Effector memory CD8-positive, alpha-beta T cell (primary cell): ENCODE measurements at places on chromosomes 7 and 10.

- H3K36me3 ChIP-seq = no peaks in the 10 kb centered on the region
- DNase-seq = no peak
- H3K27ac ChIP-seq = no peak overlapping the region
- H3K4me3 ChIP-seq = no peak overlapping the region
Observed at GRCh38 chr7:38007096-38007495, 86.7 kb downstream of the EPDR1 start.

DNA sequence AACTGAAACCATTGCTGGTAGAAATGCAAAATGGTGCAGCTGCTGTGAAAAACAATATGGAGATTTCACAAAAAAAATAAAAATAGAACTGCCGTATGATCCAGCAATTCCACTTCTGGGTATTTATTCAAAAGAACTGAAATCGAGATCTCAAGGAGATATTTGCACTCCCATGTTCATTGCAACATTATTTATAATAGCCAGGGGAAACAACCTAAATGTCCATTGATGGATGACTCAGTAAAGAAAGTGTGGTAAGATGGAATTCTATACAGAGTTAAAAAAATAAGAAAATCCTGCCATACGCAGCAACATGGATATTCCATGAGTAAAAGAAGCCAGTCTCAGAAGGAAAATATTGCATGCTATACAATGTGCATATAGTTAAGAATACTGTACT, 290.6 kb upstream of the GHITM start:
- H3K4me3 ChIP-seq = no peak overlapping the region
- H3K36me3 ChIP-seq = no peaks in the 10 kb centered on the region
- no peak overlapping the region for H3K27ac ChIP-seq

GRCh38 chr7:37220664-37221063, 228.0 kb downstream of the ELMO1 start:
- H3K36me3 ChIP-seq = peaks cover 39% of the 10 kb centered on the region
- no peak for DNase-seq
- no peak overlapping the region for H3K4me3 ChIP-seq
- no peak overlapping the region for H3K27ac ChIP-seq
- no peaks in the 10 kb centered on the region for H3K27me3 ChIP-seq
- H3K4me1 ChIP-seq = peaks cover 3% of the 10 kb centered on the region

- peak overlapping the region; percentile 92 for H3K27ac ChIP-seq
- H3K36me3 ChIP-seq = peaks cover 9% of the 10 kb centered on the region
- H3K4me3 ChIP-seq = peak overlapping the region; percentile 33
- no peak for DNase-seq
Observed at GRCh38 chr10:17512341-17513001, 58.1 kb upstream of the ST8SIA6 start.

DNA sequence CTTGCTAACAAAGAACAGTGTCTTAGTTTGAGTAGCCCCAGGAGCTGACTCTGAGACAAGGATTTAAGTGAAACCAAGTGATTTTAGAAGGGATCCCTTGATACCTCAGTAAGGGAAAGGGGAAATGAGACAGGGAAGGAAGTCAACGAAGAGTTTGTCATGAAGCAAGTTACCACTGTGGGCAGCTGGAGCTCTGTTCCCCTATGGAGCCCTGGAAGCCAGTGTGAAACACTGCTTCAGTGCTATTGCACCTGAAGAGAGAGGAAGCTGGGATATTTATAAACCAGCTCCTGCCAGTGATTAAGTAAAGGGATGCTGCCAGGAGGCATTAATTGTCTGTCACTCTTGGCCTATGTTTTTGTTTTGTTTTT, 58.9 kb upstream of the WAPL start:
- H3K4me3 ChIP-seq = no peak overlapping the region
- no peak for DNase-seq
- no peaks in the 10 kb centered on the region for H3K4me1 ChIP-seq
- no peaks in the 10 kb centered on the region for H3K36me3 ChIP-seq

GRCh38 chr7:48803250-48803649, 121.1 kb upstream of the CDC14C start:
- DNase-seq = no peak
- no peaks in the 10 kb centered on the region for H3K4me1 ChIP-seq
- H3K27me3 ChIP-seq = no peaks in the 10 kb centered on the region
- H3K4me3 ChIP-seq = no peak overlapping the region

DNA sequence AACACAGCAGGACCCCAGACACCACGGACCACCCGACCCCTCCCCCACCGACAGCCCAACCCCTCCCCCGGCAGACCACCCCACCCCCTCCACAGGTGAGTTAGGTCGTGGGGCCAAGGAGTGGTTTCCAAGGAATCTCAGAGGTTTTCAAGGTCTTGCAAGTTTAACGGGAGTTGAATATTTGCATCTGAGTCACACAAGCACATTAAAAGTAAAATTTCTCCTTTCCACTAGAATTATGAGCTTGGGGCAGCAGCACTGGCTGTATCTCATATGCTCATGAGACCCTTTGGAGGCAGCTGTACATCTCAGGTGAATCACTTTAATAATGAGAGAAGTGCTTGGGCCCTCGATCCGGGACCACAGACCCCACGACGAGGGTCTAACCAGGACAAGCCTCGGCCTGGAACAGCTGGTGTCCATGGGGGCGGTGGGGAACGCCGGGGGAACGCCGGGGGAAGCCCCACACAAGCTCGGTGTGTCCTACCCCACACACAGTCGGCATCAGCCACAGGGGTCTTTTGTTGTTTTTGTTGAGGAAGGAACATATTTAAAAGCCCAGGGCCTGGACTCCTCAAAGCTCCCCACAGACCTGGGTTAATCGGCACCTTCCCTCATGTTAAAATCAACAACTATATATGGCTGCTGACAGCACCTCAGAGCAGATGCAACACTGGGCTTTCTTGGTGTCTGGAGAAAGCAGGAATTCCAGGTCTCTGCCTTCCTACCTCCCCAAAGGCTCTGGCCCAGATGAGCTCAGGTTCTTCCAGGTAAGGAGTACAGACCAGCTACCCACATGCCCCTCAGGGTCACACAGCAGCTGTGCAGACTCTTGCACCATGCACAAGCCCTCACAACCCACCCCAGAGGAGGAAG, 130.3 kb downstream of the DIP2C start:
- H3K27ac ChIP-seq = no peak overlapping the region
- DNase-seq = no peak
- peaks cover 6% of the 10 kb centered on the region for H3K4me1 ChIP-seq

DNA sequence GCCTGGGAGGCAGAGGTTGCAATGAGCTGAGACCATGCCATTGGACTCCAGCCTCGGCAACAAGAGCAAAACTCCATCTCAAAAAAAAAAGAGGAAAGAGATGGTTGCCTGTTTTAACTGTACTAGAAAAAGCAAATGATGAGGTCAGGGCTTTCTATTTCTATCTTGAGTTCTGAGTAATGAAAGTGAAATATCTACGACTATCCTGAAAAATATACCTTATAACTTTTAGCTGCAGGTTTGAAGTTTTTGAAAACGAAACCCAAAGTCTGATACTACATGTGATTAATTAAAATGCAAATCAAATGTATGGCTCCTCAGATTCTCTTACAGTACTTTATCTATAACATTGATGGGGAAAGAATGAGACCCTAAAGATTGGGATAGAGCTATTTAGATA, 636.2 kb upstream of the LRRN3 start:
- H3K4me1 ChIP-seq = no peaks in the 10 kb centered on the region
- no peak overlapping the region for H3K27ac ChIP-seq
- no peak overlapping the region for H3K4me3 ChIP-seq
- H3K36me3 ChIP-seq = no peaks in the 10 kb centered on the region
- no peak for DNase-seq

DNA sequence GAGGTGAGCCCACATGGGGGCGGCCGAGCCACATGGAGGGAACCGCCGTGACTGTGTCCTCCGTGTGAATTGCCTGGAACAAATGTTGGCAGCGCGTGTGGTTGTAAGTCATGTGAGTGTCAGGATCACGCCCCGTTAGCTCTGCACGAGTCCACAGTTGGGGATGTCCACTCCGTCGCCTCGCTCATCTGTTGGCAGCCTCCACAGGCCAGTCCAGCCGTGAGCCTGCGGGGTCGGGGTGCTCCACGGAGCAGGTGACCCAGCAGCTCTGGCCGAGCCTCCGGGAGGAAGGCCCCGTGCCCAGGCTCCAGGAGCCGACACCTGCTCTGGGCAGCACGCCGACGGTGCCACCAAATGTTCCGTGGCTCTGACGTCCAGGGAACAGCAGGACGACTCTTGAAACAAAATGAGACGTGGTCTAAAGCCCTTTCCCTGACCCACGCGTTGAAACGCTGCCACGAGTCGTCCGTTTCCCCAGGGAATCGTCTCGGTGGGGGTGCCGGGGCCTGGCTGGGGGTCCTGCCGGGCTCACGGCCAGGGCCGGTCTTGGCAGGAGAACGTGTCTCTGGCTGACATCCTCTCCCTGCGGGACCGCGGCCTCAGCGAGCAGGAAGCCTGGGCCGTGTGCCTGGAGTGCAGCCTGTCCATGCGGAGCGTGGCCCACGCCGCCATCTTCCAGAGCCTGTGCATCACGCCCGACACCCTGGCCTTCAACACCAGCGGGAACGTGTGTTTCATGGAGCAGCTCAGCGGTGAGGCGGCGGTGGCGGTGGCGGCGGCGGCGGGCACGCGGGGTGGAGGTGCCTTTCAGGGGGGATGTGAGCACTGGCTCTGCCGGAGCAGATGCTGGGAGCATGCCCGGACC, 7.0 kb downstream of the KNDC1 start:
- H3K27me3 ChIP-seq = peaks cover 34% of the 10 kb centered on the region
- no peak overlapping the region for H3K4me3 ChIP-seq
- H3K27ac ChIP-seq = no peak overlapping the region

- no peaks in the 10 kb centered on the region for H3K4me1 ChIP-seq
- no peaks in the 10 kb centered on the region for H3K27me3 ChIP-seq
- H3K27ac ChIP-seq = no peak overlapping the region
- no peak overlapping the region for H3K4me3 ChIP-seq
- H3K36me3 ChIP-seq = peaks cover 4% of the 10 kb centered on the region
Observed at GRCh38 chr10:97570146-97570788, 2.3 kb upstream of the ANKRD2 start.

DNA sequence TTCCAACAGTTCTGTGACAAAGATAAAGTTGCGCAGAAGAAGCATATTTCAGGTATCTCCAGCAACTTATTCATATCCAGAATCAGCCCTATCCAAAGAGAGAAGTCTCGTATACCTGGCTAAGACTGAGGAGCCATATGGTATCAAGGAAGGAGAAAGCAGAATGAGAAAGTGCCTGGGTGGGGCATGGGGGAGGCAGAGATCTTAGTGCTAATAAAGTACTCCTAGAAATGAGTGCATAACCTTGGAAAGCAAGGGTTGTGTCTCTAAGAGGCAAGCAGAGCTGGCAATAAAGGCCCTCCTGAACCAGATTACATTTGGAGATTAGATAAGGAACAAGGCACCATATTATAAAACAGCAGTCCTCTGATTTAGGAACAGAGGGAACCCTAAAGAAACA, 12.7 kb downstream of the TASOR2 start:
- no peaks in the 10 kb centered on the region for H3K27me3 ChIP-seq
- peaks cover 46% of the 10 kb centered on the region for H3K4me1 ChIP-seq
- DNase-seq = no peak
- no peaks in the 10 kb centered on the region for H3K36me3 ChIP-seq

DNA sequence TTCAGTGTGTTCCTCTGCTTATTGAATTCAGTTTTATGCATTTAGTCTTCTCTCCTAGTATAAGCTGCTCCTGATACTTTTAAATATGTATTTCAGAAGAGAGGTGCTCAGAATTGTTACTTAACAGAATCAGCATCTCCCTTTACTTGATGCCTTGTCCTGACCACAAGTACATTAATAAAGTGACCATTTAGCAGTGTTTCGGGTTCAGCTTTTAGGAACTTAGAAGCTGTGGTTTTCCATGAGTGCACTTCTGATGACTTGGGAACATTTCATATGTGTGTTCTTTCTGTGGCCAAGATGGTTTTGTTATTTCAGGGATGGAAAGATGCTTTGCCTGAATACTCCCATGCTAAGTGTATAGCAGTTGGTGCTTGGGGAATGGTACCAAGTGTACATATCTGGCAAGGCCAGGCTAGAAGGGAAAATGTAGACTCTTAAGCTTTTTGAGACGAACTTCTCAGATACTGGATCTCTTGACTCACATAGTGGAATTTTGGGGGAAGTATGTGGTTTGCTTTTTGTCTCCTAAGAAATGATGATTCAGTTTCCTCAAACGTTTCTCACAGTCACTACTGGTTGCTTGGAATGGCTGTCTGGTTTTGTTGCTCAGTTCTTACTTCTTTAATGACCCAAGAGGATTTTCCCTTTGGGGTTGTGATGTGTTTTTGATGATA, 17.2 kb downstream of the SGPL1 start:
- H3K27ac ChIP-seq = no peak overlapping the region
- no peak overlapping the region for H3K4me3 ChIP-seq
- peaks cover 13% of the 10 kb centered on the region for H3K36me3 ChIP-seq
- no peaks in the 10 kb centered on the region for H3K27me3 ChIP-seq
- DNase-seq = no peak
- H3K4me1 ChIP-seq = peaks cover 11% of the 10 kb centered on the region

GRCh38 chr7:105996860-105997737, 34.0 kb downstream of the CDHR3 start:
- no peaks in the 10 kb centered on the region for H3K27me3 ChIP-seq
- DNase-seq = no peak
- no peaks in the 10 kb centered on the region for H3K4me1 ChIP-seq
- H3K27ac ChIP-seq = no peak overlapping the region
- H3K36me3 ChIP-seq = no peaks in the 10 kb centered on the region

DNA sequence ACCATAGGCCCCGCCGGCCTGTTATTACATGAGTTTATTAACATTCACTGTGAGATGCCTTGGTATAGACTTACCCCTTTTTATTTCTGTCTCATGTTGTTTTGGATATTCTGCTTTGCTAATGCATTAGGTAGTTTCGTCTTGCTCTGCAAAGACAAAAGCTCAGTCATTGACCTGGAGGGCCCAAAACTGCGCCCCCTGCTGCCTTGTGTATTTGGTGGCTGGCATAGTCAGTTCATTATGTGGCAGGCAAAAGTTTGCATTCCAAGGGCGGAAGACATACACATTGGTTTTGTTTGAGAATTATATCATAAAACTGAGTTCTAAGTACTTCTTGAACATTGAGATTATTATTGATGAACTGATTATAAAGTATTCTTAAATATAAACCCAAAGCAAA, 372.5 kb downstream of the SDK1 start:
- H3K4me3 ChIP-seq = no peak overlapping the region
- no peaks in the 10 kb centered on the region for H3K4me1 ChIP-seq
- DNase-seq = peak; percentile 17
- peaks cover 6% of the 10 kb centered on the region for H3K27me3 ChIP-seq
- H3K36me3 ChIP-seq = no peaks in the 10 kb centered on the region
- no peak overlapping the region for H3K27ac ChIP-seq

- no peak overlapping the region for H3K27ac ChIP-seq
- no peak overlapping the region for H3K4me3 ChIP-seq
- H3K27me3 ChIP-seq = peaks cover 19% of the 10 kb centered on the region
- DNase-seq = no peak
Observed at GRCh38 chr10:101725296-101726114, 30.5 kb upstream of the FBXW4 start.

DNA sequence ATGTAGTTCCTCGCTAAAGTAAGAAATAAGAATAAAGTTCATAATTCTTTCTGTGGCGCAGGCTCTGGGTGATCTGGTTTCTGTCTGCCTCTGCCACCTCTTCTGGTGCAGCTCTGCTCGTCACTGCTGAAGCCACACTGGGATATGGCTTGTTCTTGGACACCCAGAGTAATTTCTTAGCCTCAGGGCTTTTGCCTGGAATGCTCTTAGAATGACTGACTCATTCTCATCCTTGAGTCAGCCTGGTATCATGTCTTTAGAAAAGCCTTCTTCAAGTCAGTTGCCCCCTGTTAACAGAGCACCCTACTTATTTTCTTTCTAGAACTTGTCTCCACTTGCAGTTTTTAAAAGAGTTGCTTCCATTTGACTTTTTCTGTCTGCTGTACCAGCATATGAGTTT, 2.0 kb downstream of the ZSCAN25 start:
- H3K4me3 ChIP-seq = no peak overlapping the region
- H3K27me3 ChIP-seq = no peaks in the 10 kb centered on the region
- peaks cover 54% of the 10 kb centered on the region for H3K36me3 ChIP-seq
